Psoas muscle (tissue), 8 donors: ENCODE measurements at places on chromosomes 4 and X. TPM values are rescaled to one million over a fixed set of nuclear protein-coding genes. Genes with fewer than 3 reads are reported as not detected.
A peak's percentile ranks its signal among the peaks of the same experiment; 100 is the strongest.

DNA sequence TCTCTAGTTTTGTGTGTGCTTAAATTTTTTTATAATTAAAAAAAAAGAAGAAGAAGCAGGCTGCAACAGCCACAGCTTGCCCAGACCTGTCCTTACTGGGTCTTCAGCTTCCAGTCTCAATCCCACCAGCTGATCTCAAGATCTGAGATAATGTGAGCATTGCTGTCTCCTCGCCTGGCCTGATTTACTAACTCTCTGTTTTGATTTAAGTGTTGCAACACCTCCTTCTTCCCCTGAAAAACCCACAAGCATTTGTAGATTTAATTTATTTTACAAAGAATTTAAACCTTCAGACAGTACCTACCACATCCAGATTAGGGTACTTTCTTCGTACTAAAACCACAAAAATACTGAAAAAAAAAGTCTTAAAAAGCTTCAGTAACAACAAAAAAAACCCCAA lies 38.0 kb downstream of the FAM241A start:
- H3K4me1 ChIP-seq: peaks cover 4% of the 10 kb centered on the region
- no peak overlapping the region for H3K27ac ChIP-seq

GRCh38 chr4:140612357-140612756 lies 43.6 kb upstream of the UCP1 start:
- H3K27me3 ChIP-seq: no peaks in the 10 kb centered on the region
- no peak overlapping the region for H3K4me3 ChIP-seq
- H3K27ac ChIP-seq: no peak overlapping the region
- H3K4me1 ChIP-seq: no peaks in the 10 kb centered on the region
- no peaks in the 10 kb centered on the region for H3K36me3 ChIP-seq

GRCh38 chr4:33091961-33092360 lies 2371.8 kb downstream of the PCDH7 start:
- no peak overlapping the region for H3K4me3 ChIP-seq
- no peaks in the 10 kb centered on the region for H3K27me3 ChIP-seq
- no peak for DNase-seq
- no peak overlapping the region for H3K27ac ChIP-seq

GRCh38 chrX:133214301-133214700 lies 3.9 kb downstream of the TFDP3 start:
- DNase-seq: no peak
- no peaks in the 10 kb centered on the region for H3K4me1 ChIP-seq
- H3K27me3 ChIP-seq: peaks cover 5% of the 10 kb centered on the region
- no peaks in the 10 kb centered on the region for H3K36me3 ChIP-seq
- no peak overlapping the region for H3K27ac ChIP-seq

GRCh38 chr4:16023776-16024408 lies 59.9 kb downstream of the PROM1 start:
- H3K36me3 ChIP-seq: no peaks in the 10 kb centered on the region
- peaks cover 2% of the 10 kb centered on the region for H3K27me3 ChIP-seq
- no peak overlapping the region for H3K4me3 ChIP-seq

DNA sequence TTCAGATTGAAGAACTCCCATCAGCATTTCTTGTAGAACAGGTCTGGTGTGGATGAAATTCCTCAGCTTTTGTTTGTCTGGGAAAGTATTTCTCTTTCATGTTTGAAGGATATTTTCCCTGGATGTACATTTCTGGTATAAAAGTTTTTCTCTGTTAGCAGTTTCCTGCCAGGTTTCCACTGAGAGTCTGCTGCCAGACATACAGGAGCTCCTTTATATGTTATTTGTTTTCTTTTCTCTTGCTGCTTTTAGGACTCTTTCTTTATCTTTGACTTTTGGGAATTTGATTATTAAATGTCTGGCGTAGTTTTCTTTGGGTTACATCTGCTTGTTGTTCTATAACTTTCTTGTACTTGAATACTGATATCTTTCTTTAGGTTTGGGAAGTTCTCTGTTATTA lies 486.5 kb downstream of the ARAP2 start:
- no peaks in the 10 kb centered on the region for H3K4me1 ChIP-seq
- no peaks in the 10 kb centered on the region for H3K27me3 ChIP-seq
- no peaks in the 10 kb centered on the region for H3K36me3 ChIP-seq
- no peak overlapping the region for H3K4me3 ChIP-seq

ZIC3 gene
- not detected for polyA plus RNA-seq

DNA sequence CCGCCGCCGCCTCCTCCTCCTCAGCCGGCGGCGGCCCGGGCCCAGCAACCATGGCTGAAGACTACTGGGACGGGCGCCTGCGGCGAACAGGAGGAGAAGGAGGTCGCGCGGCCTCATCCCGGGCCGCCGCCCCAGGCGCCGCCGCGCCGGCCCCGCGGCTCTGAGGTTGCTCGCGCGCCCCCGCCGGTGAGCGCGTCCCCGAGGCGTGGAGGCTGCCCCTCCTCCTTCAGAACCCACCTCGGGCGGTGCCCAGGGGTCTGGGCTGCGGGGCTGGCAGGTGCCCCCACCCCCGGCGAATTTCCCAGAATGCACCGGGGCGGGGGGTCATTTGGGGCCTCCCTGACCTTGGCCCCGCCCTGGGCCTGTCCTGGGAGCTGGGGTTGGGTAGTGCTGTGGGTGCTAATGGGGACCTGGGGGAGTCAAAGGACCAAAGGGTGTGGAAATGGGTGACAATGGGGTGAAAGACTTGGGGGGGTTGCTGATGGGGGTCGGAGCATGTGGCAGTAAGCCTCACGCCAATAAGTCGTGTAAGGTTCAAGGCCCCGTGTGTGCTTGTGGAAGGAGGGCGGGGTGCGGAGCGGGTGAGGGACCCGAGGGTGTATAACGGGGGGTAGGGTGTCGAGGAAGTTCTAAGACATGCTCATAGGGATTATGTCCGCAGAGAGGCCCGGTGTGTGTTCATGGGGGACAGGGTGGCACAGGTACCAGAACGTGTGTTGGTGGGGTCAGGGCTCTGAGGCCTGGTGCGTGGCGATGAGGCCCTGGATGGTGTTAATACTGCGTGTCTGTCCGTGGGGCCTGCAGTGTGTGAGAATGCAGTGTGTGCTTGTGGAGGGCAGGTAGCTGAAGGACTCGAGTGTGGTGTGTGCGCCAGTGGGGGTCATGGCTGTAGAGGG lies 687 bp downstream of the CDK16 start:
- peak; percentile 83 for DNase-seq
- H3K27ac ChIP-seq: peak overlapping the region; percentile 95
- no peaks in the 10 kb centered on the region for H3K27me3 ChIP-seq
- H3K4me1 ChIP-seq: peaks cover 18% of the 10 kb centered on the region
- peak overlapping the region; percentile 98 for H3K4me3 ChIP-seq
- peaks cover 39% of the 10 kb centered on the region for H3K36me3 ChIP-seq

GRCh38 chr4:22824091-22824490 lies 131.4 kb downstream of the GBA3 start:
- no peak overlapping the region for H3K4me3 ChIP-seq
- H3K36me3 ChIP-seq: no peaks in the 10 kb centered on the region
- DNase-seq: no peak
- no peaks in the 10 kb centered on the region for H3K27me3 ChIP-seq
- H3K27ac ChIP-seq: no peak overlapping the region

SFRP2 gene
- polyA plus RNA-seq: 2.2 TPM

IL2RG gene
- polyA plus RNA-seq: 1.6 TPM

- no peak overlapping the region for H3K27ac ChIP-seq
- no peaks in the 10 kb centered on the region for H3K4me1 ChIP-seq
- H3K4me3 ChIP-seq: no peak overlapping the region
- H3K36me3 ChIP-seq: no peaks in the 10 kb centered on the region
Measured at GRCh38 chrX:24796204-24796603, 102.5 kb downstream of the POLA1 start.

DNA sequence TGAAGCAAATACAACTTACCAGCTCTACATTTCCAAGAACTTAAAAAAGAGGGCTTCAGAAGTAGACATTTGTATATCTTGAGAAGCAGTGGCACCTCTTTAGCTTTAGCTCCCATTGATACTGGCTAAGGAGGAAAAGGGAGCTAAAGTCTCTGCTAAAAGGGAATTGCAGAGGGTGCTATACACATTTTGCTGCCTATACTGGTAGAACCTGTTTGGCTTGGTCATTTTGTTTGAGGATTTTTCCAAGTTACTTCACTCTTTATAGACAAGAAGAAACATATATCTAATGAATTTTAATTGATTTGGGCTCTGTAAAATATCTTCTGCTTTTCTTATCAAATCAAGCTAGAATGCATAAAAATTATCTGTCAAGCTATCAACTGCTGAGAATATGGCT lies 11.8 kb downstream of the PAPSS1 start:
- H3K4me1 ChIP-seq: no peaks in the 10 kb centered on the region
- H3K36me3 ChIP-seq: no peaks in the 10 kb centered on the region
- no peak for DNase-seq

POLN gene
- 0.44 TPM for polyA plus RNA-seq

GRCh38 chr4:169854090-169854489 lies 96.3 kb upstream of the HPF1 start:
- no peak for DNase-seq
- no peak overlapping the region for H3K27ac ChIP-seq
- H3K27me3 ChIP-seq: no peaks in the 10 kb centered on the region
- H3K4me3 ChIP-seq: no peak overlapping the region
- H3K4me1 ChIP-seq: no peaks in the 10 kb centered on the region
- H3K36me3 ChIP-seq: no peaks in the 10 kb centered on the region

DNA sequence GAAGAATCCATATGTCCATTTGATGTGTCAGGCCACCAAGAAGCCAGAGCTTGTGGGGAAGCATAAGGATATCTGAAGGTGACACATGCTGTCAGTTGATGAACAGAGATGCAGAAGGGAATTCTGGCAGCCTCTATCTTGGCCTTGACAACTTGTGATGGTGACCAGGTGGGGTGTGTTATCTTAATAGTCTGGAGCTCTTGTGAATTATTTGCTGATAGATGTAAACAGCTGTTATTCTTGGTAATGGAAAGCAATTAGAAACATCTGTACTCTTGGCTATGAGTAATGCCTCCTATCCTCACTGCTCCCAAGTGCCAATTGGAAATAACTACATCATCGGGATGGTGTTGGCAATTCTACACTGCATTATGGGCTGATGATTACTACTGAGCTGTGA lies 51.9 kb downstream of the NAA11 start:
- no peaks in the 10 kb centered on the region for H3K27me3 ChIP-seq
- no peak overlapping the region for H3K27ac ChIP-seq
- no peaks in the 10 kb centered on the region for H3K4me1 ChIP-seq
- no peak overlapping the region for H3K4me3 ChIP-seq
- H3K36me3 ChIP-seq: no peaks in the 10 kb centered on the region

GRCh38 chrX:154372612-154373022 lies 1.8 kb downstream of the FLNA start:
- H3K27ac ChIP-seq: peak overlapping the region; percentile 23
- H3K36me3 ChIP-seq: no peaks in the 10 kb centered on the region
- no peak for DNase-seq
- H3K4me1 ChIP-seq: peaks cover 5% of the 10 kb centered on the region
- peak overlapping the region; percentile 69 for H3K4me3 ChIP-seq

MAGEC2 gene
- not detected for polyA plus RNA-seq

ARSJ gene
- polyA plus RNA-seq: 0.03 TPM

DNA sequence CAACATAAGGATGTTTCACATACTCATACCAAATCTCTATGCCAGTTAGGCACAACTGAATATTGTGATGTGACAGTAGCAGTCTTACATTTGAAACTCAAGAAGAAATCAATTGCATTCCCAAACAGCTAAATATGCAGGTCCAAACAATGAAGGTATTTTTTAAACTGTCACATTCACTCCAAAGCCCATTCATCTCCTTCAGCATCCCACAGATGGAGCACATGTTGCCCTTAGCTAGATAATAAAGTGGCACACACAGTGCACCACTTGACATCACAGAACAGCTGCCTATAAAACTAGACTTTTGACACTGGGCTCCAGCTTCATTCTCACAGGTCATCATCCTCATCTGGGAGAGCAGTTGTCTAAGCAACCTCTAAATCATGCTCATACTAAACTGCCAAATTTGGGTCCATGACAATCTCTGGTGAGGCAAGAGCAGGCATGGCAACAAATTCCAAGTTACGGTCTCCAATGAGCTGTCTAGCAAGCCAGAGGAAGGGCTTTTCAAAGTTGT lies 26.2 kb upstream of the ARHGEF6 start:
- no peaks in the 10 kb centered on the region for H3K4me1 ChIP-seq
- no peak overlapping the region for H3K27ac ChIP-seq
- no peak overlapping the region for H3K4me3 ChIP-seq
- no peaks in the 10 kb centered on the region for H3K27me3 ChIP-seq
- no peak for DNase-seq

CCNB3 gene
- polyA plus RNA-seq: 0.11 TPM

- H3K4me3 ChIP-seq: no peak overlapping the region
- no peaks in the 10 kb centered on the region for H3K4me1 ChIP-seq
- H3K27ac ChIP-seq: no peak overlapping the region
- no peak for DNase-seq
Measured at GRCh38 chr4:80806472-80806871, 224.0 kb upstream of the BMP3 start.

HPGD gene
- polyA plus RNA-seq: 0.87 TPM

GRCh38 chr4:169200361-169201030 lies 70.3 kb downstream of the SH3RF1 start:
- H3K27me3 ChIP-seq: no peaks in the 10 kb centered on the region
- no peak overlapping the region for H3K27ac ChIP-seq
- H3K4me1 ChIP-seq: peaks cover 42% of the 10 kb centered on the region
- no peak for DNase-seq
- H3K36me3 ChIP-seq: no peaks in the 10 kb centered on the region

DNA sequence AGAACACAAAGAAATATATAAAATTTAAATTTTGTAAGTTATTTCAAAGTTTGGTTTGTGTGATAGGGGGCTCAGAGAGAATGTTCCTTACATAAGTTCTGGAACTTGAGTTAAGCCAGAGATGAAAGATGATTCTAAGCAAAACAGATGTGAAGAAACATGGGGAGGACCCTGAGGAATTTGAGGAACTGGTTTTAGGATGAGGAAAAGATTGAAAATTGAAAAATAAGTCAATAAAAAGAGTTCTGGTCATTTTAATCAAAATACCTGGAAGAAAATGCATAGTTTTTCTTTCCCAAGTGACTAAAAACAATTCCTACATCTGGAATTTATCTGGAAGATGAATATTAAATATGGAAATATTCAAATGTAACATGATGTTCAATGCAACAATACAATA lies 37.4 kb downstream of the HELQ start:
- H3K4me1 ChIP-seq: no peaks in the 10 kb centered on the region
- no peaks in the 10 kb centered on the region for H3K27me3 ChIP-seq
- no peak for DNase-seq
- H3K36me3 ChIP-seq: peaks cover 89% of the 10 kb centered on the region
- no peak overlapping the region for H3K27ac ChIP-seq

GRCh38 chr4:1349359-1350168 lies 2.6 kb downstream of the UVSSA start:
- H3K27me3 ChIP-seq: no peaks in the 10 kb centered on the region
- peaks cover 15% of the 10 kb centered on the region for H3K4me1 ChIP-seq
- H3K36me3 ChIP-seq: no peaks in the 10 kb centered on the region
- H3K27ac ChIP-seq: no peak overlapping the region
- peak; percentile 51 for DNase-seq

- H3K4me1 ChIP-seq: no peaks in the 10 kb centered on the region
- H3K4me3 ChIP-seq: no peak overlapping the region
- H3K27ac ChIP-seq: no peak overlapping the region
- DNase-seq: no peak
Measured at GRCh38 chr4:179328627-179329026, 1886.4 kb upstream of the AGA start.

FGF13 gene
- 10.9 TPM for polyA plus RNA-seq

FAT1 gene
- 1.9 TPM for polyA plus RNA-seq

SPINK2 gene
- polyA plus RNA-seq: 0.09 TPM

GRCh38 chr4:61373901-61374440 lies 173.8 kb downstream of the ADGRL3 start:
- no peak for DNase-seq
- H3K27ac ChIP-seq: no peak overlapping the region
- H3K4me1 ChIP-seq: no peaks in the 10 kb centered on the region
- H3K36me3 ChIP-seq: no peaks in the 10 kb centered on the region
- peaks cover 2% of the 10 kb centered on the region for H3K27me3 ChIP-seq
- no peak overlapping the region for H3K4me3 ChIP-seq

XPNPEP2 gene
- polyA plus RNA-seq: 0.52 TPM
